ENCODE measurements at places on chromosomes 6 and 20.

GRCh38 chr6:35443341-35444030 is 8.7 kb upstream of the FANCE start:
- no peak for DNase-seq

DNA sequence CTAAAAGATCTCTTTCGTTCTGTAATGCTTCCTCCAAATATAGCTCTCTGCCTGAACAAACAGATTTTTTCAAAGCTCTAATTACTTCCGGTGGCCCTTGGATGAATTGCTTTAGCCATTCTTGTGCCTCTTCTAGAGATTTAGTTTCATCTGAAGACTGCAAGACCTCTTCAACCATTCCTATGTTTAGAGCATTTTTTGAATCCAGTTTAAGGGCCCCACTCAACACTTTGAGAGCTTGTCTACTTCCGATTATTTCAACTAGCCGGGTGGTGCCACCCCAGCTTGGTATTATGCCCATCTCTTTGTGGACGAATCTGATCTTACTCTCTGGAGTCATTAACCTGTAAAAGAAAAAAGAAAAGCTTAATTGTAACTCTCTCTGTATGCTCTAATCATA is 23.3 kb downstream of the RNF146 start:
- DNase-seq: no peak

GRCh38 chr20:47117371-47117770 is 222.7 kb downstream of the EYA2 start:
- DNase-seq: no peak

DNA sequence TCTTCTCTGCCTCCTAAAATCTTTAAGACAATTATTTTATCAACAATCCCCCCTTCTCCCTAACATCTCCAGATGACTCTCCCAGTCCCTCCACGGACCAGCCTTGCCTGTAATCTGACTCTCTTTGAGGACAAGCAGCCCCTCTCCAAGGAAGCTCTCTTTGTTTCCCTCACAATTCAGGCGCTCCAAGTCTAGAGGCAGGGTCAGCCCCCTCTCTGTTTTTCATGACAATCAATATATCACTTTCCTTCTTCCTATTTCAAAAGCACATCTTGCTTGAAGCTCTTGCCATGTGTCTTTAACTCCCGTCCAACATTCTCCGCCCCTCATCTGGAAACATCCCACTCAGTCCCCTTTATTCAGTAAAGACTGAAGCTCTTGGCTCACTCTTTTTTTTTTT is 393.4 kb upstream of the SULF2 start:
- no peak for DNase-seq

DNA sequence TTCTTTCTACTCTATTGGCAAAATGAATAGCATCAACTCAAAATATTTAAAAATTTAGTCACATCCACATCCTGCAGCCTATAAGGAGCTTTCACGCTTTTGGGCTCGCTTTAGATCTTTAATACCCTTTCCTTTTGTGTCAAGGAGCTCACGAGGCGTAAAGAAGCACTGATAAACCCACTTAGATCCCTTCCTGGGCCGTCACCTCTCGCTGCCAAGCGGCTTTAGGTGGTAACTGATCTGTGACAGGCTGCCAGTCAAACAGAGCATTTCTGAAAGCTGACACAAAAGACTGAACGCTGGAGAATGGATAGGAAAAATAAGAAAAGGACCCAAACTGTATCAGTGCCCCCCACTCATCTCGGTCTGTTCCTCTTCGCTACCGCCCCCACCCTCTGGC is 385.7 kb upstream of the MMS22L start:
- no peak for DNase-seq

DNA sequence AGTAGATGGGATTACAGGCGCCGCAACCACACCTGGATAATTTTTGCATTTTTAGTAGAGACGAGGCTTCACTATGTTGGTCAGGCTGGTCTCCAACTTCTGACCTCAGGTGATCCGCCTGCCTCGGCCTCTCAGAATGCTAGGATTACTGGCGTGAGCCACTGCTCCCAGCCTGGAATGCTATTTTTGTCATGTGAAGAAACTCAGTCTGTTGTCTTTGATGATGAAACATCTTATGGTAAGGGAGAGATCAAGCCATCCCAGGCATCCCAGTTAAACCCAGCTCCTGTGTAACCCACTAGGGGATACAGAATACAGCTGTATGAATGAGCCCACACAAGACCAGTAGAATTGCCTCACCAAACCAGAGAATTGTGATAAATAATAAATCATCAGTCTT is 83.6 kb upstream of the RBM24 start:
- no peak for DNase-seq

DNA sequence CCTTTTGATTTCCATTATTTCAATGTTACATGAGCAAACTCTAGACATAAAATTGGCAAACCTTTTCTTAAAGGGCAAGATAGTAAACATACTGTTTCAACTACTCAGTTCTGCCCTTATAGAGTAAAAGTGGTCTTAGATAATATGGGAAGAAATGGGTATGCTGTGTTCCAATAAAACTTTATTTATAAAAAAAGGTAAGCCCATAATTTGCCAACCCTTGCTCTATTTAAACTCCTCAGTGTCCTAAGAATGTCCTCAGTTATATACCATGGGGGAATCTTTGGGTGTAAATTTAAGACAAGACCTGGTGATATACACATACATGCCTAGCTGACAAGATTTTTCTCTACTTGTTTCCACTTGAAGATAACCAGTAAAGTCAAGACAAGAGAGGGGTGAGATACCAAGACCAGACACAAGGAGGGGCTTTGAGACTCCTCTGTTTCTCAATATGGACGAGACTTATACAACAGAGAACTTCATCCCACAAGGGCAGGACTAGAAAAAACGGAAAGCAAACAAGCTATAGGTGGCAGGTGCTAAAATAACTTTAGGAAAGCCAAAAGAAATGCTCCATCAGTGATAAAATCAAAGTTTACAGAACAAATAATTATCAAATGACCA is 10.5 kb downstream of the SNX3 start:
- DNase-seq: peak; percentile 34

DNA sequence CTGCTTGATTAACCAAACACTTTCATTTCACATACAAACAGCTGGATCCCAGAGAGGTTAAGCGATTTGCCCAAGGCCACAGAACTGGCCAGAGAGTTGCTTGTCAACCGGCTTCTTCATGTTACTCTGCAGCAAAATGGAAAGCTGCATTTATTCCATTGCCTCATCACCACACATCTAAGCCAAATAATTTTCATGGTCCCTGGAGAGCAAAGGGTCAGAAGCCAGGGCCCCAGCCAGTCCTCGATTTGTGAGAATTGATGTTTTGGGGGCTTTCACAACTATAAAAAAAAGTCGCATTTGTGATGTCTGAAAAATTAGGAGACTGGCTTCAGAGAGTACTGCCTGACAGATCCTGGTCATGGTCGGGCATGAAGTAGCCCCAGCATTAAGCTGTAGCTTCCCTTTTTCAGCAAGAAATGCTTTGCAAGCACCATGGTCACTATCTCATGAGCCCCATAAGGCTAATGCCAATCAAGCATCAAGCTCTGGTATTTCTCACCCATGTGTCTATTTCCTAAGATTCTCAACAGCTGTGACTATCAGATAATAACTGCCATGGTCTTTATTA is 95.8 kb downstream of the BANF2 start:
- no peak for DNase-seq

GRCh38 chr6:148239801-148240460 is 102.7 kb upstream of the SASH1 start:
- DNase-seq: no peak

DNA sequence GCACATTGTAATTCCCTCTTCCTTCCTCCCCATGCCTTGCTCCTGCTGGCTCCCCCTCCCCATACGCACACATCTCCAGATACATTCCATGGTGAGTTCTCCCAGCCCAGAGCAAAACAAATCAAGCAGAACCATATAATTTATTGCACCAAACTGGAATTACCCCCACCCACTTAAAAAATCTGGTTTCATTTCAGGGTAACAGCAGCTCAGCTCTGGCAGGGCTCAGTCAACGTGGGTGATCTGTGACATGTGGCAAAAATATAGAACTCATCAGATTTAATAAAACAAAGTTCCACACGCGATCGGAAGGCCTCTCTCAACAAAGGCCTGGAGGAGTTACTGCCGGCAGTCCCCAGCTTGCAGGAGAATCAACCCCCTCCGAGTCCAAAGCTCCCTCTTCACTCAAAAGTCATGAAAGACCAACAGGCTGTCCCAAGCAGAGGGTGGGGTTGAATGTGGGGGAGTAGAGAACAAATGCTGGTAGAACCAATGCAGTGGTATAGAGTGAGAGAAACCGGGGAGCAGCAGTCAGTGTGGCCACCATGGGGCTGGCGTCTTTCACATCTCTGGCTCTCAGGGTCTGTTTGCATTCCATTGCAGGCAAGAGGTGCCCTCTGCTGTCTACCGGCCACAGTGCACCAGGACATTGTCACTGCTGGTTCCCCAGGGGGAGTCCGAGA is 323.3 kb upstream of the NT5E start:
- DNase-seq: peak; percentile 89

DNA sequence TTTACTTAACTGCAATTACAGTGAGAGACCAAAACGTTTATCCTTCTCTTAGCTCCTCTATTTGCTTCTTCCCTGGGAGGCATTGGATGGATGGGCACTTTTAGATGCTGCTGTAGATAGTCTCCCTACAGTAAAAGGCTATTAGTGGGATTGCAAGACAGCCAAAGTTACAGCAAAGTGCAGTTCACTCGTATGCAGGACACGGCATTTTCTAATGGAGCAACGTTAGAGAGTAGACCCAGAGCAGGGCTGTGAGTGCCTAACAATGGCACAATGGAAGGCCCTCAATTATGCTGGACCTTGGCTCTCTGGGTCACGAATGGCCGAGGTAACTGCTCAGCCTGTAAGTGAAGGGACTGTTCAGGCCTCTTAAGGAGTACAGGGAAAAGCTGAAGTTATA is 605.8 kb upstream of the NOX3 start:
- no peak for DNase-seq

GRCh38 chr6:129507846-129508245 is 202.1 kb downstream of the ARHGAP18 start:
- no peak for DNase-seq

DNA sequence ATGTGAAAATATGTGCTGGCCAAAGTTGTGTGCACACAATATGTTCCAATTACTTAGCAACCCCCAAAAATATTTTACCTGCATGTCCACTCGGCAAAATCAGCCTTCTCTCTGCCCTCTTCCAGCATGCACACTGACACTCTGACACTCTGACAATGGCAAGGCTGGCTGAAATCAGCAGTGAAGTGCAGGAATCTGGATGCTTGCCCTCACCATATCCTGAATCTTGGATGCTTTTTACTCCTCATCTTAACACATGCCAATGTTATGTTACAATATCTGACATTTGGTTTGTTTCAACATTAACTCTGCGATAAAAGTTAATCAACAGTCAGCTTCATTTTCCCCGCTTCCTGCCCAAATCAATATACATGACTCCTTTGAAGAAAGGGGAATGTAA is 203.2 kb downstream of the COL9A1 start:
- DNase-seq: no peak

DNA sequence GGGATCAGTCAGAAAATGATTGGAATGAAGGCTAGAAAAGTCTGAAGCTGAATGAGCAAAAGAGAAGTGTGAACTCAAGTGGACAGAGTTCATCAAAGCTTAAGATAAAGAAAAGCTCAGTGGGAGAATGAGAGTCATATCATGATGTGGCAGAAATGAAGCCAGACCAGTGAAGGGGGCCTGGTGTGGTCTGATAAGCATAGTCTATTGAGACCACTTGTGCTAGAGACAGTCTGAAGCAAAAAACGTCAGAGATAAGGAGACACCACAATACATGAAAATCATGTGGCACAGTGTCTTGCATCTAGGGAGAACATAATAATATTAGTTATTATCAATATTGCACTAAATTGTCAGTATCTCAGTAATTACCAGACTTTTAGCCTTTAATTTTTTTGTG is 601.5 kb downstream of the UTRN start:
- DNase-seq: no peak

GRCh38 chr6:135128268-135128914 is 52.7 kb upstream of the MYB start:
- no peak for DNase-seq

Measured in H9 (cell line).